Fibroblast of upper back skin (primary cell): ENCODE measurements at places on chromosomes 3 and 15.

GRCh38 chr15:56910801-56911200 is 7.6 kb upstream of the TCF12 start:
- no peak for DNase-seq

DNA sequence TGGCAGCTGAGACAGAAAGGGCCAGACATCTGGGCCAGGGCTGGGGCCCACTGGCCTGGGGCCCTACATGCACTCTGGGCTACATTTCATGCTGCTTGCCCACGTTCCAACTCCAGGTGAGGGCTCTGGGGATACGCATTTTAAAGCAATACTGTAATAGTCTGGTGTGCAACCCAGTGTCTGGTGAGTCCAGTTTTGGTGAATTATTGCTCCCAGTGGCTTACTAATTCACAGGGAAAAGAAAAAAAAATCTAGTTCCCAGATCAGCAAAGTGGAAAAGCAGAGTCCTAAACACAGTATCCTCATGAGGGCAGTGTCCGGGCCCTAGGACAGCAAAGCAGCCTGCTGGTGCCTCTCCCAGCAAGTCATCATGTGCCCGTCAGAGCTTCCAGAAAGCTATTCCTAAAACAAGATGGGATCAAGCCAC is 82.4 kb downstream of the CCNL1 start:
- DNase-seq: peak; percentile 74

DNA sequence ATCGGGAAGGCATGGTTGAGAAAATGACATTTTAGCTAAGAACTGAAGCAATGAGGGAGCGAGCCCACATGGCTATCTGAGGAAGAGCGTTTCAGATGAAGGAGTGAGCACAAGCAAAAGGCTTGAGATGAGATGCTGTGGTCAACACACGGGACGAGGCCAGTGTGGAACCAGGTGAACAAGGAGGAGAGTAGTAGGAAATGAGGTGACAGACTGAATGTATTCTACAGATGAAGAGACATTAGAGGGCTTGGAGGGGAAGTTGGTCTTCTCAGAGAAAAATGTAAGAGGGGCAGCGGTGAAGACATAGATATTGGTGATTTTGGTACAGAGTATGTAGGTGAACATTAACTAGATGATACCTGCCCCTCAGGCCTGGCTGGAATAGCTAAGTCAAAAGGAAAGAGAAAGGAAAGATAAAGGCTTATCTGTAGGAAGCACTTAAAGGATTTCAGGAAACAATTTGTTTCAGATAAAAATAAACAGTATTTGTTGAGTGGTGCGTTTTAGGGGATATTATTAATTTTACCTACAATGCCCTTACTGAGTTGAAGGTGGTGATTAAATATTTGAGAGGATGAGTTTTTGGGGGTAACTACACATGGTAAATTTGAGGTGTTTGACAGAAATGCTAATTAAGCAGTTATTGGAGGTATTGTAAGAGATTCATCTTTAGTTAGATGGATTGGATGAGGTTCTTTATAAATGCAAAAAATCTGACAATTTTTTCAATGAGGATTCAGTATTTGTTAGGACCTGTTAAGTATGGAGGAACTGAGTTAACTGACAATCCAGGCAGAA is 57.0 kb downstream of the SLTM start:
- no peak for DNase-seq

DNA sequence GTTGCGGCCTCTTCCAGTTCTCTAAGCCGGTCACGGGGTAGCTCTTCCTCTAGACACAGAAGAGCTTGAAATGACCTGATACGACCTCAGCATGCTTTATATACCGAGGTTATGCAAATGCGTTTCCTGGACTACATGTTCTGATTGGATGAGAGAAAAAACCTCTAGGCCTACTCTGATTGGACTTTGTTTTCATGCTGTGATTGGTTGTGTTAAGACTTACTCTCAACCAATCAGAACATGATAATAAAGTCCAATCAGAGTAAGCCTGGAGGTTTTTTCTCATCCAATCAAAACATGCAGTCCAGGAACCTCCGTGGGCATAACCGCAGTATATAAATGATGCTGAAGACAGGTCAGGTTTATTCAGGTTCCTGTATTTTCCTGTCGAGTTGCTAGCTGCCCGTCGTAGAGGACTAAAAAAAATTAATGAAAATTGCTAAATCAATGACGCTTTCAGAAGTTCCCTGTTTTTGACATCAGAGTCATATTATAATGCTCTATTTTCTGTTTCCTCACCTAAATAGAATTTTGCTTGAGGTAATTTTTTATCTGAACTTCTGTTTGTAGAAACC is 177.4 kb downstream of the POTEB3 start:
- no peak for DNase-seq

DNA sequence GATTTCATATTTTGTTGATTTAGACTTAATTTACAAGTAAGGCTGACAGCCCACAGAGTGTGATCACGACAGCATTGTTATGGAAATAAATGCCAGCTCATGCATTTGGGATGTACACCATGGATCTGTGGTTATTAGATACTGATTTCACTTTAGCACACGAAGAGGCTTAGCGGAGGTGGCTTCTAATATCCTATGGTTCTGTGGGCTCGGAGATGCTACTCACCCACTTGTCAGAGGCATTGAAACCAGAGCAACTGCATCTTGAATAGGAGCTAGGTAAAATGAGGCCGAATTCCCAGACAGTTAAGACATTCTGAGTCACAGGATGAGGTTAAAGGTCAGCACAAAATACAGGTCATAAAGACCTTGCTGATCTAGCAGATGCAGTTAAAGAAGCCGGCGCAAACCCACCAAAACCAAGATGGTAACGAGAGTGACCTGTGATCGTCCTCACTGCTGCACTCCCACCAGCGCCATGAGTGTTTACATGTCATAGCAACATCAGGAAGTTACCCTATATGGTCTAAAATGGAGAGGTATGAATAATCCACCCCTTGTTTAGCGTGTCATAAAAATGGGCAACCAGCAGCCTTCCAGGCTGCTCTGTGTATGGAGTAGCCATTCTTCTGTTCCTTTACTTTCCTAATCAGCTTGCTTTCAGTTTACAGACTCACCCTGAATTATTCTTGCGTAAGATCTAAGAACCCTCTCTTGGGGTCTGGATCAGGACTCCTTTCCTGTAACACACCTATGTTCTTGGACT is 117.5 kb downstream of the PGPEP1L start:
- peak; percentile 99 for DNase-seq

- peak; percentile 36 for DNase-seq
Measured at GRCh38 chr15:90086868-90087268, 15.4 kb downstream of the IDH2 start.

DNA sequence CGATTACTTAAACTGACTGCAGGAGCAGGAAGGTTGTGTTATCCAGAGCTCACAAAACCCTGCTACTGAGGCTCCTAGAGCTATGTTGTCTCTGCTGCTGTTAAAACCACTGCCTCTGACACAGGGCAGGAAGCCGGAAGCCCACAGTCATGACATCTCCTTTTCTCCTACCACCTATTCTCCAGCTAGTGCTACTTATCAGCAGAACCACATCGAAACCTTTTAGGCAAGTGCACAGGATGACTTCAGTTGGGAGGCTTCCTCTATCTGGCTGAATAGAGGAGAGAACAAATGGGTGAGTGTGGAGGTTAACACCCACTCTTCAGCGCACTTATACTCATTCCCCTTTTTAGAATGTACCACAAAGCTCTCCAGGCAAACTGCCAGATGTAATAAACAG is 638.0 kb downstream of the OTOL1 start:
- peak; percentile 8 for DNase-seq

DNA sequence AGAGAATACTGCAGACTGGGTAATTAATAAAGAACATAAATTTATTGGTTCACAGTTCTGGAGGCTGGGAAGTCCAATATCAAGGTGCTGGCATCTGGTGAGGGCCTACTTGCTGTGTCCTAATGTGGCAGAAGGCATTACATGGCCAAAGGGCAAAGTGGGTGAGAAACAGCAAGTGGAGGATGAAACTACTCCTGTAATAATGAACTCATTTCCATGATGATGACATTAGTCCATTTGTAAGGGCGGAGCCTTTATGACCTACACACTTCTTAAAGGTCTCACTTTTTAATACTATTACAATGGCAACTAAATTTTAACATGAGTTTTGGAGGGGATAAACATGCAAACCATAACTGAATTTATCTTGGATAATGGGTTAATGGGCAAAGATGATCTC is 139.6 kb upstream of the SGO1 start:
- no peak for DNase-seq

DNA sequence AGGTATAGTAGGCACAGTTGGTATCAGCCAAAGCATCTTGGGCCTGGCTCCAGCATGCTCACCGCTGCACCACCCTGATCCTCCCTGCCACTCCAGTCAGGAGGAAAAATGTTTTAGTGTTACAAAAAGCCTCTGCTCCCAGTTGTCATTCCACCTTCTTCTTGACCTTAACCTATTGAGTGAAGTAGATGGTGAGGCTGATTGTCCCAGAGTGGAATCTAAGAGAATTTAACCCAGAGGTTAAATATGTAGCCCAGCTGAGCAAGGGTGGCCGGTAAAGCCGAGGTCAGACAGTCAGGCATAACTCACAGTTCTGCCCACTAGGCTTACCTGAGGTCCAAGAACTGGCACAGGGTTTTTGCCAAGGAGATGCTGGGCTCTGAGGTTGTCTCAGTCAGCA is 30.7 kb upstream of the TNIK start:
- DNase-seq: no peak

DNA sequence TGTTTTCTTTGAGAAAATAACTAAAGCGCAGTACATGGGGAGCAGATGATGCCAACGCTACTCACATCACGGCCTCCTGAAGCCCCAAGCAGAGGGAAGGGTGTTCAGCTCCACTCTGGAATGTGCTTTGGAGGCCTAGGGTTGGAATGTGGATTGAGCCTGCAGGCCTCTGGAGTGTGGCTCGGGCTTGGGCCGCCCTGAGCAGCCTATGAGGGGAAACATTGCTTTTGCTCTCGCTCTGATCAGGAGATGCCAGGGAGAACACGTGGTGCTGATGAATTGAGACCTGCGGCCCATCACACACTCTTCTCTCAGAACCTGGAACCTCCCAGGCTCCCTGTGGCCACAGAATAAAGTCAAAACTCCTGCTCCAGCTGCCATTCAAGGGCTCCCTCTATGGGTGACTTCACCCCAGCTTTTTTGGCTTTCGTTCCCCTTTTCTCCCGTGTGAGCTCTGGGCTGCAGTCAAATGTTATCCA is 23.3 kb downstream of the CCDC13 start:
- DNase-seq: peak; percentile 20

DNA sequence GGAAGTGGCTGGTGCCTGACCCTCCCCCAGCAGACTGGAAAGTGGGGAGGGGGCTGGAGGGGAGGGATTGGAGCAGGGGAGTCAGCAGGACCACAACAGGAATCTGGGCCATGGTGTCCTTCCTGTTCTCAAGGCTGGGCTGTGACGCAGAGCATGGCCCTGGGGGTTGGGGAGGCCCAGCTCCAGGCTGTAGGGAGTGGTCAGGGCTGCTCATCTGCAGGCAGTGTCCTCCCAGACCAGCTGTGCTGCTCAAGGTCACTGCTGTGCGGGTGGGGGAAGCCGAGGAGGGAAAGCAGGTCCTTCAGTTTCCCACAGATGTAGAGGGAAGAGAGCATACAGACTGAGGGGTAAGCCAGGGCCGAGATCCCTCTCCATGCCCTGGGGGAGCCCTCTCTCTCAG is 40.7 kb downstream of the CYP11A1 start:
- DNase-seq: no peak

GRCh38 chr3:52615166-52615565 is 70.5 kb downstream of the PBRM1 start:
- no peak for DNase-seq

GRCh38 chr3:58329150-58329921 is 3.4 kb upstream of the PXK start:
- DNase-seq: no peak

DNA sequence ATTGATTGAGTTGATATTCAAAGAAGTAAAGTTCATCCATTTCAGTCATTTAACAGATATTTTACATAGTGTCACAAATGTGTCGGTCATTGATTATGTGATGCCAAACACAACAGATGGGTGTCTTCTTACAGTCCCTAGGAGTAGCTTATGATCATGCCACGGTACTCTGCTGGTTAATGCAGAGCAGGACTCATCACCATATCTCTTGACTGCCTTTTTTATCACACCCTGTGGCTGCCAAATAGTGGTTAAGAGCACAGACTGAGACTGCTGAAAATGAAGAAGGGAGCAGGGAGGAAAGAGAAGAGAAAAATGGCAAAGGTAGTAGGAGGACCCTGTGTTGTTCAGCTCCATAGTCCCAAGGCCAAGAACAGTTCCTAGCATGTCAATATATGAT is 12.8 kb upstream of the TIMMDC1 start:
- DNase-seq: no peak

GRCh38 chr15:100650685-100651084 is 48.3 kb downstream of the ASB7 start:
- DNase-seq: no peak

DNA sequence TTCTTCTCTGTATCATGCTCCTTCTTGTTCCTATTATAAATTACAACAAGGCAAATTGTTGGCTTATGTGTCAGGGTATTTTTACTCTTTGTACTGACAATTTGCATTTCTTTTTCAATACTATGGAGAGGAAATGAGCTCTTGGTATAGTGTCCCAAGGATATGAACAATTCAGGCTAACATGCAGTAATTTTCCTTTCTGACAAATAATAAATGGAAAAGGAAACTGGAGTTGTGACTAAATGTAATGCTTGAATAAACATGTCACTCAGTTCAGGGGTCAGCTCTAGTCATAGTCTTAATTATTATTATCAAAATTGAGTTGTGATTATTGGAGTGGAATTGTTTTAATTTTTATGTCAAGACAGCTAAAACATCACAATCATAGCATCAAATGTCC is 256.0 kb upstream of the ZPLD1 start:
- DNase-seq: no peak

DNA sequence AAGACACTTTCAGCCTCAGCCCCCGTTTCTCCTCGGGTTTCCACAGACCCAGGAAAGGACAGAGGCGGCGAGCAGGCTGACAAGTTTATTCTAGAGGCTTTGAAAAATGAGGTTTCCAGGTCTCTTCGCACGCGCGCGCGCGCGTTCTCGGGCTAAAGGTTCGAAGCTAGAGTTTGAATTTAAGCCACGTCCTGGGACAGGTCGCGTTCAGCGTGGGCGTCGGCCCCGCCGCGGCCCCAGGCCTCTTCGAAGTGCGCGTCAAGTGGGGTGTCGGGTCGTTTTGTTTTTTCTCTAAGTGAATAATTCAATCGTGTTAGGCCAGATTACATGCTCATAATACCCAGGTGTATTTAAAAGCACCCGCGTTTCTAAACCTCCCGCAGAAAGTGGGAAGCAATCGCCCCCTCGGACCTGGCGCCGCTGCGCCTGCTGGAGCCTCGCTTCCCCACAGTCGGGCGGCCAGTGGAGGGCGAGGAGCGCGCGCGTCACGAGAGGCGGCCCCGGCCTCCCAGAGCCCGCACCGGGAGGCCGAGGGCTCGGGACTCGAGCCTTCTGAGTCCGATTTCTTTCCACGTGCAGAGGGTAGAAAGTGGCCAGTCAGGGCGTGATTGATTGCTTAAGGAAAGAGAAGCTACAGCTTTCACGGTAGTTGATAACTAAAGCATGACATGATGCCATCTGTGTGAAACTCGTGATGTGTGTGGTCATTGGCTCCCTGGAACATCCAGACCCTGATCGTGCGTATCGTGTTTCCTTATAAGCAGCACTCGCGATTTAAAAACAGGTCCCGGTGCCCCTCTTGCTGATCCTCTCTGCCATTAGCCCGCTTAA is 15.8 kb upstream of the SOX2 start:
- DNase-seq: no peak

GRCh38 chr3:40502034-40502433 is 3.8 kb upstream of the ZNF620 start:
- DNase-seq: no peak

- DNase-seq: no peak
Measured at GRCh38 chr15:85543741-85544155, 163.3 kb downstream of the AKAP13 start.
